ENCODE measurements at places on chromosomes 5 and 9.

GRCh38 chr9:6689893-6690674 lies 44.6 kb upstream of the GLDC start:
- DNase-seq, result no peak

- no peak for DNase-seq
Measured at GRCh38 chr9:91736898-91737601, 213.0 kb downstream of the ROR2 start.

GRCh38 chr9:77816641-77817341 lies 168.7 kb upstream of the GNA14 start:
- DNase-seq, result no peak

GRCh38 chr5:151110992-151111391 lies 30.2 kb upstream of the TNIP1 start:
- DNase-seq, result no peak

DNA sequence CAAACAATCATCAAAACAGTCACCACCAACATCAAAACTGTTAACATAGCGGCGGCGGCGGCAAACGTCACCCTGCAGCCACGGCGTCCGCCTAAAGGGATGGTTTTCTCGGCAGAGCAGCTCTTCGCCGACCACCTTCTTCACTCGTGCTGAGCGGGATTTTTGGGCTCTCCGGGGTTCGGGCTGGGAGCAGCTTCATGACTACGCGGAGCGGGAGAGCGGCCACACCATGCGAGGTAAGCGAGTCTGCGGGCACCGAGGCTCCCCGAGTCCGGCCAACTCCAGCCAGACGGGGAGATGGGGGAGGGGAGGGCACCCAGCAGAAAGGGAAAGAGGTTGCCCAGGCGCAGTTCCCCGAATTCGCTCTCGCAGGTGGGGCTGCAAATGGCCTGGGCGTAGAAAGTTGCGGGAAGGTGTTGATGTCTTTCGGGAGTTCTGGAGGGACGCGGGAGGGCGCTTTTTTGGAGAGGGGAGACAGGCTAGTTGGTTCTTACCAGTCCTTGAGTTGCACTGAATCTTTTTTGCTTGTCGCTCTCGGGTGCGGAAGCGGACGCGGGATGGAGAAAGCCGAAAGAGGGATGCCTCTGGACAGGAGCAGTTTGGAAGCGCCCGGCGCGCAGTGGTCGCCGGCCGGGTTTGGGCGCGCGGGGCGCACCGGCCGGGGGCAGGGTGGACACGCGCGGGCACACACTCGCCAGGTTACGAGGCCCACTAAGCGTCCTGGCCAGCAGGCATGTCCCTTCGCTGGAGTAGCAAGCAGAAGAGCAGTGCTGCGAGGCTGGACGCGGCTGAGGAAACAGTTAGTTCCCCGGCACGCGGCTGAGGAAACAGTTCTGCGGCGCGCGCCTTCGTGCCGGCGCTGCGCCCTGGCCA lies 849 bp downstream of the RORB start:
- no peak for DNase-seq

DNA sequence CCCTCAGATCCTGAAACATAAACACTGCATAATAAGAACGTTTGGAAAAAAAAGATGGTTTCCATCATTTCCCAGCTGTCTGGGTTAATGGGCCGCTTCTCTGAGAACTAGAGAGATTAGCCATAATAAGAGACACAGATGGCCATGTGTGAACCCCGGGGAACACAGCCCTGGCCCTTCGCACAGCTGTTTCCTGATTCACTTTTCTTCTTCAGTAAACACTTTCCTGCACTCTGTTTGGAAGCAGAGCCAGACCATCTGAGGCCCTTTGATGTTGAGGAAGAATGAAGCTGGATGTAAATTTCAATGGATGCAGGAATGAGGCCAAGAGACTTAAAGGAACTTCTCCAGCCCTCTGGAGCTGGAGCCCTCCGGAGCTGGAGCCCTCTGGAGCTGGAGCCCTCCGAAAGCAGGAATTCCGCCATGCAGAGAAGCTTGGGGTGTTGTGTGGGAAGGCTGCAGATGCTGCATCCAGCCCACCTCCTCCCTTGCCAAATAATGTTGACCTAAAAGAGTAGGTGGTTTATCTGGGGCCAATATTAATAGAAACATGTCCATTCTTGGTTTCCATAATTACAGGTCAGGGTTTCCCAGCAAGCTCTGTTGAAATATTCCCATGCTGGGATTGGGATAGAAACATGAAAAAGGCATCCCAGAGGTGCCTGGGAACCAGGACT lies 218.9 kb downstream of the NXNL2 start:
- DNase-seq, result no peak

DNA sequence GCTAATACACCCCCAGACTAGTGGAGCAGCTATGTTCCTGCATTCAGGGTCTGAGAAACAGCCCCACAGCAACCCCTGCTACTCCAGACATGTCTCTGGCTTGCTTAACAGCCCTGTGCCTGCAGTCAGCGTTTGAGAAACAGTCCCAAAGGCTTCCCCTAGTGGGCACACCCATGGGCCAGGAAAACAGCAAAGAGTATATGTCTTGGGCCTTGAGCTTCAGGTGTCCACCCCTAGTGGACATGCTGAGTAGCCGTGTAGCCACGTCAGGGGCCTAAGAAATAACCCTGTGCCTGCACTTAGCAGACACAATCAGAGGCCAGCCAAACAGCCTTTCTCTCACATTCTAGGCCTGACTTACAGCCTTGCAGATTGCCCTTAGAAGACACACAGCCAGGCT lies 698.6 kb downstream of the PTPRD start:
- no peak for DNase-seq

Measured in NCI-H774 (cell line).